Fibroblast of the aortic adventitia (primary cell): ENCODE measurements at places on chromosomes 3 and 15.

DNA sequence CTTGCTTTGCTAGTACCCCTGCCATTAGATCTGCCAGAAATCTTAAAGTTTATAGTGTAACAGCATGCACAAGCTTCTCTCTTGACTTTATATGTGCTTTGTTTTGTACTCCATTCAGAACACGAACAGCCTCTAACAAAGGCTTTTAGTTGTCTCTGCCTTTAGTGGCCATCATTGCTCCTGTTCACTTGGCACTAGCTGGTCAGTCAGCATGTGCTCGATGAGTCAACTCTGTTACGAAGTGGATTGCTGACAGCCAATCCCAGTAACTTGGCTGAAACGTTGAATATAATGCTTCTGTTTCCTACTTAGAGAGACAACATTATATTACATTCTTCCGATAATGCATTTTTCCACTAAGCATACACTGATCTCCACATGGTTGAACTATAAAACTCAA, 349.2 kb downstream of the NAALADL2 start:
- DNase-seq = no peak

DNA sequence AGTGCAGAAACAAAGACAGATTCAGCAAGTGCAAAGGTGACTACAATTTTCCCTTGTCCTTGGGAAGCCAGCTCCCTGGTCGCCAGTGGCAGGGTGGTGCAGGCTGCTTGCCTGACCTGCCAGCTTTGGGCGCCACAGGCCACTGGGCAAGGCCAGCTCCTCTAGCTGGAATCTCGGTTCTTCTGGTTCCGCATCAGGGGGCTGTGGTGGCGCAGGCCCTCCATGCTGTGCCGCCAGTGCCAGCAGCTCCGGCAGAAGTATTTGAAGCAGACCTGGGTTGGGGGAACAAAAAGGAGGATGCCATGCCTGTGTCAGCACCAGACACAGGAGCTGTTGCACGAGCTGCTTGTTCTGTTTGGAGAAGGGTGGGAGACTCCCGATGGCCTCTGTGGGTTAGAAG, 4.2 kb upstream of the RPS17 start:
- DNase-seq = no peak

GRCh38 chr15:48924528-48925393, 39.0 kb downstream of the SHC4 start:
- peak; percentile 80 for DNase-seq

DNA sequence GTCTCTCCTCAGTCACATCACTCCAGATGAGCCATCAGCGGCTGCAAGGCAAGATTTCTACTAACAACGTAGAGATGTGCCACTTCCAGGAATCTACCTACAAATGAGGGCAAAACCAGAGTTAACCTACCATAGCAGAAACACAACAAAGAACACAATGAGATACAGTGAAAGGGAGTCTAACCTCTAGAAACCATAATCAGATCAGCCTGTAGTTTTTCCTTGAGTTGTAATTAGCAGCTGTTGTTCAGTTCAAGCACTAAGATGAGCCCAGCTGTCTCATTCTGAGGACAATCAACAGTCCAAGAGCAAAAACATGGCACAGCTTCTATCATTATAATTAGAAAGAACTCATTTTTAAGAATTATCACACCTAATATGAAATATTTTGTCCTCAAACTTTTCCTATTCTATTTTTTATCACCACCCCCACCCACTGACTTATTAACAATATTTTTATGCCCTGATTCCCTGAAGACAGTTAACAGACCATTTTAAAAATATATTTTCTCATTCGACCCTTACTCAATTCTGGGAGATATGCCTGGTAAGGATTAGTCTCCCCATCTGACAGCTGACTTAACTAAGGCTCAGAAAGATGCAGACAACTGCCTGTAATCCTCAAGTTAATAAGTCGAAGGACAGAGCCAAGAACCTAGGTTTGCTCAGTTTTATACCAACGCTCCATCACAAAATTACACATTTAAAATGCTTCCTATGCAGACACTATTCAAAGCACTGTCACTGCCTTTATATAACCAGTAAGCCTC, 50.1 kb downstream of the MAGI1 start:
- no peak for DNase-seq

- DNase-seq = no peak
Observed at GRCh38 chr15:60635507-60636352, 156.8 kb upstream of the ICE2 start.

- no peak for DNase-seq
Observed at GRCh38 chr3:47404431-47404876, 23.6 kb downstream of the PTPN23 start.

GRCh38 chr3:148226246-148226645, 471.5 kb upstream of the AGTR1 start:
- DNase-seq = no peak

DNA sequence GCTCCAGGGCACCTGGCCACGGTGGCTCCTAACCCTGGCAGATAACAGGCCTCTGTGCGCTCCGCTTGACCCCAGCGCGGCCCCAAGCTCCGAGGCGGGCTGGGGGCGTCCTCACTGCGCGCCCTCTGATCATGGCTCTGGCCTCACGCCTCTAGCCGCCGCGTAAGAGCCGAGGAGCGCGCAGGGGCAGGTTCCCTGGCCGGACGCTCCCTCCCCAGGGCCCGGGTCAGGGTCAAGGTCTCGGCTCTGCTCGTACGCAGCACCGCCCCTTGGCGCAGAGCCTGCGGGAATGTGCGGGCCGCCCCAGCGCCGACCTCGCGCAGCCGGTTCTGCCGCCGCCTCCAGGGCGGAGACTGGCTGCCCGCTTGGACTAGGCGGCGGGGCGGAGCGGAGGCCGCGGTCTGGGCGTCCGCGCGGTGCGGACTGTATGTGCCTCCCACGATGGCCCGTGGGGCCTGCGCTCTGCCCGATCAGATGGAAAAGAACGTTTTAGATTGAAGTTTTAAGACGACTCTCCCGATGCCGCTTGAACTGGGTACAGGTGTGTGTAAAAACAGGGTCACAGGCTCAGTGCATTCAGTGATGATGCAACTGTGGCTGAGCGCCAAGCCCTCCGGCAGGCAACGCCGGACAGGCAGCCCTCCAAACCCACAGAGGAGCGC, 40.8 kb downstream of the CHST14 start:
- DNase-seq = peak; percentile 35

GRCh38 chr15:60006203-60006862, 2.2 kb downstream of the FOXB1 start:
- DNase-seq = peak; percentile 21

DNA sequence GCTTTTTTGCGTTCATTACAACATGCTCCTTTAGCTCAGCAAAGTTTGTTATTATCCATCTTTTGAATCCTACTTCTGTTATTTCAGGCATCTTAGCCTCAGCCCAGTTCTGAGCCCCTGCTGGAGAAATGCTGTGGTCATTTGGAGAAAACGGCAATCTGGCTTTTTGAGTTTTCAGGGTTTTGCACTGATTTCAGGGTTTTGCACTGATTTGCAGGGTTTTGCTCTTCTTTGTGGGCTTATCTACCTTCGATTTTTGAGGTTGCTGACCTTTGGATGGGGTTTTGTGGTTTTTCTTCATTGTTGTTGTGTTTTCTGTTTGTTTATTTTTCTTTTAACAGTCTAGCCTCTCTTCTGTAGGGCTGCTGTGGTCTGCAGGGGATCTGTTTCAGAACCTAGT, 137.4 kb downstream of the RSRC1 start:
- no peak for DNase-seq

GRCh38 chr15:69017978-69018377, 3.5 kb downstream of the NOX5 start:
- DNase-seq = no peak

DNA sequence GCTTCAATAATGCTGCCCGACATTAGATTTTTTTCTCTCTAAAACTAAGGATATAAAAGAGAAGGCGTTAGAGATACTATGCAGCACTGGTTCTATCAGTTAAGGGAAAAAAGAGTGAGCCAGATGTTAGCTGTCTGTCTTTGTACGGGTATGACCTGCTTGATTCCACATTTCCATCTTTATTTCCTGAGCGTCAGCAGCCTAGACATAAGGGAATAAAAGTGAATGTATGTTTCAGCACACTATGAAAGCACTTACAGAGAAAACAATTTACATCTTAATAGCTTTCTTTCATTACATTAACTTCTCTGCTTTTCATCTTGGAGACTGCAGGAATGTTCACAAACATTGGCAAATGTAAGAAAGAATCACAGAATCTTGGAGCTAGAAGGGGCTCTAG, 319.3 kb downstream of the CTNNB1 start:
- DNase-seq = no peak

DNA sequence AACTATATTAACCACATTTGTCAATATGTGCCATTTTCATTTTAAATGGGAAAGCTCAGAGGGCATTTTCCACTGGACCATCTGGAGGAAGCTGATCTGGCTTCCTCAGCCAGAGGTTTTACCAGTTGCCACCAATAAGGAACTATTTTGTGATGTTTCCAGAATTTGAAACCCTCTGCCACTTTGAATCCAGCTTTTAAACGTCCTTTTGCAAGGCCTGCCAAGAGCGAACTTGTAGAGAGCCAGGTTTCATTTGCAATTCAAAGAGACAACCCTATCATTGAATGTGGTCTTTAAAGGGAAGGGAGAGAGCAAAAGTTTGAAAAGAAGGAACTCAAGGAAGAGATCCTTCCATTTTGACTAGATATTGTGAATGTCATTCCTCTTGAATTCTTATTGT, 123.3 kb upstream of the CHL1 start:
- no peak for DNase-seq

DNA sequence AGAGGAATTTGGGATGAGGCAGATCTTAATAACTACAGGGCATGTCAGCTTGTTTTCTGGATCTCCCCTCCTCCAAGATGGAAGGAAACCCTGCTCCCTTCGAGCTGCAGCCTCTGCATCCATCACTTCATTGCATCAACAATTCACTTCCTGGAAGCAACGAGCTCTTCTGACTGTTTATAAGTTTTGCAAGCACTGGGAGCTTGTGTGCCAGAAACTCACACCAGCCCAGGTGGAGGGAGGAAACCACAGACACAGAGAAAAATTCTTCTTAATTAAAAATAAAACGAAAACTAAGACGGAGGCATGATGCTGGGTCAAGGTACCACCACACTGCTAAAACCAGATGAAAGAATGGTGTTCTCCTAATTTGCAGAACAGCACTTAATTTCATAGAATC, 10.6 kb downstream of the LRIG1 start:
- peak; percentile 55 for DNase-seq

DNA sequence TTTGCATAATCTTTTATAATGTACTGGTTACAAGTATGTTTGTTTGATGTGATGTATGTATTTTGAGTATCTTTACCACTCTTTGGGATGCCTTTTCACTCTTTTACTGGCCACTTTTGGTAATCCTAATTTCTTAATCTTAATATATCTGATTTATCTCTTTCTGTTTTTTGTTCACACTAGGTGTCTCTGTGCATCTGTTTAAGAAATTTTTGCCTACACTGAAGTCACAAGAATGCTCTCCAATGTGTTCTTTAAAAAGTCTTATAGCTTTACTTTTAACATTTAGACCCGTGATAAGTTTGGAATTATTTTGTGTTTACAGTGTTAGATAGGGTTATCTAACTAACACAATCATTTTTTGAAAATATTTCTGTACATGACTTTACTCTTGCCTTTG, 659.1 kb downstream of the SI start:
- no peak for DNase-seq

DNA sequence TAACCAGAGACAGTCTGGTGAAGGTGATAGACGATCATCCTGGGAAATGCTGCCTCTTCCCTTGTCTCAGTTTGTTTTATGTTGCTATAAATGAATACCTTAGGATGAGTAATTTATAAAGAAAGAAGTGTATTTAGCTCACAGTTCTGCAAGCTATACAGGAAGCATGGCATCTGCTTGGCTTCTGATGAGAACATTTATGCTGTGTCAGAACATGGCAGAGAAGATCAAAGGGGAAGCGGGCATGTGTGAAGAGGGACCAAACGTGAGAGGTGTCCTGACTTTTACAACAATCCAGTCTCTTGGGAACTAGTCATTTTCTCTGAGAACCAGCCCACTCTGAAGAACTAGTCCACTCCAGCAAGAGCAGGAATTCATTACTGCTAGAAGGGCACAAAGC, 9.6 kb downstream of the CMC1 start:
- no peak for DNase-seq

DNA sequence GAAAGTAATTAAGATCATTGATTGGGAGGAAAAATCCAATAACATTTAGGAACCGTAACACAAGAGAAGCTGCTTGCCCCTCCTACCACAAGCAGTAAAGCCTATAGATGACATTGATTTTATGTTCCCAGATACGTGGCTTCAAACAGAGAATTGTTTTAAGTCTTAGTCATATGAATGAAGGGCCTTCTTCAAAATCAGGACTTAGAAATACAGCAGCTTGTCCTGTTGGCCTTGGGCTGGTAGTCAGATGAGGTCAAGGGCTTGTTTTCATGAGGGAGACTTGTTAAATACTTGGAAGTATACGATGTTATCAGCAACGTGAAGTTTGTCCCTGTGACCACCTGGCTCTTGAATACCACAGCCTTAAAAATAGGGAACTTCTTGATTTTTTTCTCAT, 114.4 kb downstream of the VGLL4 start:
- DNase-seq = no peak

DNA sequence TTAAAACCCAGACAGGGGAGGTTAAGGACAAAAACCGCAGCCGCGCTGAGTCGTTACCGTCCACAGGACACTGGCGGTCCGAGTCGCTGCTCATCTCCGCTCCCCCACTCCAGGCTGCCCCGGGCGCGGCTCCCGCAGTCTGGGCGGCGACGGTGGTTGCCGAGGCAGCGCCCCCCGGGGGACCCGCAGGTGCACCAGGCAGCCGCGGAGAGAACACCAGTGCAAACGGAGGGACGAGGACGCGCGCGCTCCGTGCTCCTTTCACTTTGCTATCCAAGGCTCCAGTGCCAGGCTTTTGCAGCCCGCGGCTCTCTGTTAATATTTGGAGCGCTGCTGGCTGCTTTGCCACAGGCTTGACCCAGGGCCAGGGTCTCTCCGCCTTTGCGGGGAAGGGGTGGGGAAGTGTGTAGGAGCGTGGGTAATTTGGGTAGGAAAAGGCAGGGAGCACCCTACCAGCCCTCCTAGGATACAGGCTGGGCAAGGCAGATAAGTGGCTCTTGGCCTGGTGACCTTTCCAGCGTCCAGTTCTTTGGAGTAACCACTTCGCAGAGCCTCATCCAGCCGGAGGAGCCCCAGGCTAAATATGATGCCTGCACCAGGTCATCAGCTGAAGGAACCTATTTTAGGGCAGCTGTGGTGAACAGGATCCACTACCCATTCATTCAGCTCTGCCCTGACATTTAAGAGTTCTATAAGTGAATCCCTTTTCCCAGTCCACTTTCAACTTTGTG, at the start of gene GADL1:
TSS of gene GADL1 (minus strand) at position 141 of the 731 bp plus-strand sequence. CDS start at position 94, 47 bp downstream.
- no peak for DNase-seq

DNA sequence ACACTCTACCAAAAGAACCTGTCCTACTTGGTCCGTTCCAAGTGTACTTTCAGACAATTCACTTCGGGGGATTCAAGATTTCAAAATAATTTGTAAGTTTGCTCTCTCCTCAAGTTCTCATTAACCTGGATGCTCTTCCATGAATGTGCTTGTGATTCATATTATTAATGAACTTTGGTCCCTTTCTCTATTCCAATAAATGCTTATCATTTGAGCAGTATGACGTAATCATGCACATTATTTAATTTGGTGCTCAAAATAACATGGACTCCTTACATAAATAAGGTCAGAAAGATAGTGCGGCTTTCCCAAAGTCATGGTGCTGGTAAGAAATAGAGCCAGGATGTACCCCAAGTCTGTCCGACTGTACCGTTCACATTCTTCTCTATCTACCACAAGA, 323.2 kb upstream of the SLCO3A1 start:
- DNase-seq = no peak
